HFFc6 (cell line): ENCODE measurements at places on chromosomes 13 and 19. TPM values are rescaled to one million over a fixed set of nuclear protein-coding genes. Genes with fewer than 3 reads are reported as not detected.

DNA sequence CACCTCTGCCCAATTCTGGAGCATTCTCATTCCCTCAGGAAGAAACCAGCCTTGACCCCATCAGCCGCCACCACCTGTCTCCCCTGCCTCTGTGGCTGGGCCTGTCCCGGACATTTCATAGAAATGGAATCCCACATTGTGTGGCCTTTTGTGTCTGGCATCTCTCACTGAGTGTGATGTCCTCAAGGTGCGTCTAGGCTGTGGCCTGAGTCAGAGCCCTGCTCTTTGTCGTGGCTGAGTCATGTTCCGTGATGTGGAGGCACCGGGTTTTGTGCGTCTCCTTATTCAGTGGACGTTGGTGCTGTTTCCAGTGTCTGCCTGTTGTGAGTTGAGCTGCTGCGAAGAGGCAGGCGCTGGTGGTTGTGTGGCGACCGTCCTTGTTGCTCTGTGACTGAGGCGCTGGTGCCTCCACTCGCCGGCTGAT lies 3.5 kb downstream of the FZR1 start:
- peaks cover 52% of the 10 kb centered on the region for H3K4me1 ChIP-seq
- peak overlapping the region; percentile 88 for H3K27ac ChIP-seq
- peak; percentile 83 for DNase-seq
- H3K27me3 ChIP-seq, result no peaks in the 10 kb centered on the region; the same call in 1 of the 2 replicates

DNA sequence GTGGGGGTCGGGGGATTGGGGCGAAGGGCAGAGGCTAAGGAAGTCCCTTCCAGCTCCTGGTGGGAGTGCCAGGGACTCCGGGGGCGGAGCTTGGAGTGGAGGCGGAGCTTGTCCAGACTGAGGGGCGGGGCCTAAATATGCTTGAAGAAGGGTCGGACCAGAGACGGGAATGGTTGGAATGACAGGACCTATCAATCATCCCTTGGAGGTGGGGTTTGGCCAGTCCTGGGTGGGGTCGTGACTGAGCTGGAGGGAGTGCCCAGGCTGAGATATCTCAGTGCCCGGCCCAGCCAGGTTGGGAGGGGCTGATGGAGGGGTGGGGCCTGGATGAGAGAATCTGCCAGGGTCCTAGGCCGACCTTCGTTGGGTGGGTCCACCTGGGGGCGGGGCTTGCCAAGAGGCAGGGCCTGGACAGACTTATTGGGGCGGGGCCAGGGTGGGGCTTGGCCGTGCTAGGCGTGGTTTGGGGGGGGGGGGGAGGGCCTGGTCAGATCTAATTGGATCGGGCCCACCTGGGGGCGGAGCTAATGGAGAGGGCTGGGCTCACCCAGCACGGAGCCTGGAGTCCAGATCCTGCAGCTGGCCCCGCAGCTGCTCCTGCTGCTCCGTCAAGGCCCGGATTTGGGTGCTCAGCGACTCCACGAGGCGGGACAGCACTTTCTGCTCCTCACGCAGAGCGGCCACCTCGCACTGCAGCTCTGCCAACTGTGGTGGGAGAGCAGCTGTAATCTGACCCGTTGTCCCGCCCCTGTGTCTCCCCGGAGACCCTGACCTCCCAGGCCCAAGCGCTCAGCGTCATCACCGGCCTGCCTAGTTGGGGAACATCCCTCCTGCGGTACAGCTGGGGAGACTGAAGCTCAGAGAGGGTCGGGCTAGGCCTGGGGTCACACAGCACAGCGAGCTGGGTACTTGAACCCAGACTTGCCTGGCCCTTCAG lies 2.6 kb upstream of the WIZ start:
- no peak overlapping the region for H3K27ac ChIP-seq
- peaks cover 11% of the 10 kb centered on the region for H3K27me3 ChIP-seq
- no peak for DNase-seq
- H3K4me1 ChIP-seq, result 0 out of 2 replicates have a peak, but pooled peaks cover 4% of the 10 kb centered on the region

DNA sequence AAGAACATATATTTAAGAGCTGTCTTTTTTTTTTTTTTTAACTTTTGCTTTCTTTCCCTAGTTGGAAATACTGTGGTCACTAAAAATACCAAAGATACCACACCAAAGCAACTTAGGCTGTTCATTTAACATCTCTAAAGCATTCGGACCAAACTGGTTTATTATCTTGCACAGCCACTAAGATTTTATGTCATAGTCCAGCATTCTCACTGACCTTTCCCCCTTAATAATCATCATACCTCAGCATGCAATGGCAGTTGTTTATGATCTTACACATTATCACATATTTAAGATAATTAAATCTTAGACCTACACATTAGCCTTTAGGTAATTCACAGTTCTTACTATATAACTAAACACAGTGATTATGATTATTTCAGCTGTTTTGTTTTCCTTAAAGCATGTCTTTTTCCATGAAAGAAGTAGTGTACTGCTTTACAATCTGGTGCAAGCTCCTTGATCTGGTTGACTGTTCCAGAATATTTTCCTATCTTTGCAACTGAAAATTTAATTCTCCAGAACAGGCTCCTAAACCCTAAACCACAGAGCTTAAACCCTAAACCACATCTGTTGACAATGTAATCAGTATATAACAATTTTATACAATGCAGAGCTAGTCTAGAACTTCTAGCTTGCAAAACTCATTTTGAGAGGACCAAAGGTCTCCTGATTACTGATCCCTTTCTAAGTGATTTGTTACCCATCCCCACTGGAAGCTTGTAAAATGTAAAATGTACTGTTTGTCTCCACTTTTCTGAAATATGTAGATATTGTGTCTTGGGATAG lies 74.2 kb downstream of the CDK8 start:
- no peaks in the 10 kb centered on the region for H3K27me3 ChIP-seq
- DNase-seq, result no peak
- peaks cover 4% of the 10 kb centered on the region; the same call in 1 of the 2 replicates for H3K36me3 ChIP-seq
- H3K4me3 ChIP-seq, result no peak overlapping the region
- peaks cover 36% of the 10 kb centered on the region for H3K4me1 ChIP-seq

- no peak overlapping the region for H3K4me3 ChIP-seq
- no peaks in the 10 kb centered on the region for H3K27me3 ChIP-seq
- no peaks in the 10 kb centered on the region for H3K36me3 ChIP-seq
- no peak for DNase-seq
- H3K27ac ChIP-seq, result no peak overlapping the region
Observed at GRCh38 chr13:51500687-51501086, 47.9 kb upstream of the INTS6 start.

GRCh38 chr13:98206946-98207345 lies 29.9 kb upstream of the RNF113B start:
- peaks cover 94% of the 10 kb centered on the region for H3K4me1 ChIP-seq
- peak overlapping the region; percentile 74 for H3K4me3 ChIP-seq
- DNase-seq, result peak; percentile 99
- peaks cover 6% of the 10 kb centered on the region for H3K27me3 ChIP-seq

DNA sequence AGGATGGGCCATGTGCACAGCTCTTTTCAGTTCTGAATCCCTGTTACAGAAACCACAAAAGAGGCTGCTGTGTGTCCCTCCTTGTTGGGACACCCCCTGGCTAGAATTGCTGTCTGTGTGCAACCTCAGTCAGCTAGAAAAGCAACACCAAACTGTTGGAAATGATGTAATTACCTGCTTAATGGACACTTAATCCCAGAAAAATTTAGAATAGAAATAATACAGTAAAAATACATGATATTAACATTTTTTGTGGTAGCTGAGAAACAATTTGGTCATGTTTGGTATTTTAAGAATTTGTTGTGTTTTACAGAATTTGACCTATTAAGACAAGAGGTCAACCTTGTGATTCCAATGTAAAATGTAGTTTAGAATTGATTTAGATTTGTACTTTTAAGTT lies 46.8 kb downstream of the FAM124A start:
- peaks cover 1% of the 10 kb centered on the region for H3K27me3 ChIP-seq
- H3K36me3 ChIP-seq, result no peaks in the 10 kb centered on the region
- peak; percentile 43 for DNase-seq
- no peak overlapping the region; the same call in 1 of the 2 replicates for H3K27ac ChIP-seq
- peaks cover 24% of the 10 kb centered on the region for H3K4me1 ChIP-seq

- no peak overlapping the region for H3K27ac ChIP-seq
- peaks cover 13% of the 10 kb centered on the region for H3K27me3 ChIP-seq
- no peaks in the 10 kb centered on the region for H3K4me1 ChIP-seq
- H3K36me3 ChIP-seq, result no peaks in the 10 kb centered on the region
- H3K4me3 ChIP-seq, result no peak overlapping the region
Observed at GRCh38 chr13:76822698-76823267, 63.4 kb downstream of the KCTD12 start.

- no peak overlapping the region for H3K4me3 ChIP-seq
- H3K4me1 ChIP-seq, result peaks cover 15% of the 10 kb centered on the region
- H3K27ac ChIP-seq, result no peak overlapping the region
- peaks cover 2% of the 10 kb centered on the region; the same call in 1 of the 2 replicates for H3K27me3 ChIP-seq
- no peak for DNase-seq
Observed at GRCh38 chr13:44649104-44649428, 72.9 kb upstream of the TSC22D1 start.

DNA sequence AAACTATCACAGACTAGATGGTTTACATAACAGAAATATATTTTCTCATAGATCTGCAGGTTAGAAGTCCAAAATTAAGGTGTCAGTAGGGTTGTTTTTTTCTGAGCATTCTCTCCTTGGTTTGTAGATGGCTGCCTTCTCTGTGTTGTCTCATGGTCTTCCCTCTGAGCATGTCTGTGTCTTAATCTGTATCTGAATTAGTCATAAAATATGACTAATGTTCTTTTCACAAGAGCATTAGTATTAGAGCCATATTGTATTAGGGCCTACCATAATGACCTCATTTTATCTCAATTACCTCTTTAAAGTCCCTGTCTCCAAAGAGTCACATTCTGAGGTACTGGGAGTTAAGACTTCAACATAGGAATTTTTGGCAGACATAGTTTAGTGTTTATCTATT lies 77.2 kb upstream of the OBI1 start:
- no peaks in the 10 kb centered on the region for H3K36me3 ChIP-seq
- no peak overlapping the region for H3K4me3 ChIP-seq
- H3K27ac ChIP-seq, result no peak overlapping the region
- DNase-seq, result no peak
- peaks cover 5% of the 10 kb centered on the region; the same call in 1 of the 2 replicates for H3K27me3 ChIP-seq

Gene LILRB4
- total RNA-seq, result not detected in 3 replicates

Gene MRPL57
- 18.4 to 22.8 TPM (median 18.5 TPM) in 3 replicates for total RNA-seq

Gene A1BG
- 22.4 to 26.8 TPM (median 25.6 TPM) in 3 replicates for total RNA-seq

Gene FOXA3
- total RNA-seq, result not detected in 2 replicates
